ENCODE measurements at places on chromosomes 5 and 9.

DNA sequence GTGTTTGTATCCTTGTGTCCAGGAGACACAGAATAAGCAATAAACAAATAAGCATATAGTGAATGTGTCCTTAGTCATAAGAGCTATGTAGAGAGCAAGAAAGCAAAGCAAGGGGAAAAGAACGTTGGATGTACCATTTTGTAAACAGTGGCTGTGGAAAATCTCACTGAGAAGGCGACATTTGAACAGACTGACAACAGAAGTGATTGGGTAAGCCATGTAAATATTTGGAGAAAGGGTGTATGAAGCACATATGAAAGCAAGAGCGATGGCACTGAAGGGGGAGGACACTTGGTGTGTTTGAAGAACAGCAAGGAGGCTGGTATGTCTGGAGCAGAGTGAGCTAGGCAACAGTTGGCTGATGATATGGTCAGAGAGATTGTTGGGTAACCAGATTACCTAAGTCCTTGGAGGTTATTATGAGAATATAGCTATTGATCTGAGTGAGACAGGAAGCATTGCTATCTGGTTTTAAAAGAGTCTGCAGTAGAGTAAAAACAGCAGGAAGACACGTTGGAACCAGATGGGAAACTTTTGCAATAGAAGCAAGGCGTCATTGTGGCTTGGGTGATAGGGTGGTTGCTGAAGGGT lies 115.5 kb upstream of the IL7R start:
- no peak for DNase-seq

- DNase-seq: no peak
Measured at GRCh38 chr9:23005156-23005555, 558.5 kb downstream of the DMRTA1 start.

DNA sequence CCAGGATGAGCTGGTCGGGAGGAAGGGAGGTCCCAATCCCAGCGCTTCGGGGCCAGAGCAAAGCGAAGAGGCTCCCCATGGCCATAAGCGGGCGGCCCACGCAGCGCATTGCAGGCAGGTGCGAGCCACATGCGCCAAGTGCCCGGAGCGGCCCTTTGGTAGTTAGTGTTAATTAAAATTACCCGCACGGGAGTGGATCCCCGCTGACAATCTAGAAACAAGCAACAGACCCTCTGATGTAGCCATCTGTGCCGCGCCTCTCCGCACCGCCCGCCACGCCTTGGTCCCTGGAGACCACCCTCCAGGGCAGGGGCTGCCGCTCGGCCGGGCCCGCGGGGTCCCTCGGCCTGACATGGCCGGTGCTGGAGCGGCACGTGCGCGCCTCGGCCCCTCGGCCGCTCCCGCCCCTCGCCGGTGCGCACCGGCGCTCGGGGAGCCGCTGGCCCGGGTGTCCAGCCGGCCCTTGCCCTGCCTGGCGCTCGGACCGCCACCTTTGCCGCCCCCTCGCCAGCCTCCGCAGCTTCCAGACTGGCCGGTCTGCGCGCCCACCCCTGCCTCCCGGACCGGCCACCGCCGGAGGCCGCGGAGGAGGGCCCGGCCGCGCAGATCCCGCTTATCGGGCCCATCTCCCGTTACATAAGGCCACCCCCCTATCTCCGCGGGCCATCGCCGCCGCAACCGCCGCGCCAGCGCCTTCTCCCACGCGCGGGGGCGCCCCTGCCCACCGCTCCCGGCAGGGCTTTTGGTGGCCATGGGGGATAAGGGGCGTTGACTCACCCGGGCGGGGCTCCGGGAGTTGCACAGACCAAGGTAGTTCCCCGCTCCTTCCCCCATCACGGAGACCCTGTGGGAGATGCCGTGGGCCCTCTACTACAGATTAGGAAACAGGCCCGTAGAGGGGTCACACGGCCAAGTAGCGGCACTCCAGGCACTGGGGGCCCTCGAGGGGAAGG lies 1.9 kb upstream of the IL13 start:
- DNase-seq: no peak

DNA sequence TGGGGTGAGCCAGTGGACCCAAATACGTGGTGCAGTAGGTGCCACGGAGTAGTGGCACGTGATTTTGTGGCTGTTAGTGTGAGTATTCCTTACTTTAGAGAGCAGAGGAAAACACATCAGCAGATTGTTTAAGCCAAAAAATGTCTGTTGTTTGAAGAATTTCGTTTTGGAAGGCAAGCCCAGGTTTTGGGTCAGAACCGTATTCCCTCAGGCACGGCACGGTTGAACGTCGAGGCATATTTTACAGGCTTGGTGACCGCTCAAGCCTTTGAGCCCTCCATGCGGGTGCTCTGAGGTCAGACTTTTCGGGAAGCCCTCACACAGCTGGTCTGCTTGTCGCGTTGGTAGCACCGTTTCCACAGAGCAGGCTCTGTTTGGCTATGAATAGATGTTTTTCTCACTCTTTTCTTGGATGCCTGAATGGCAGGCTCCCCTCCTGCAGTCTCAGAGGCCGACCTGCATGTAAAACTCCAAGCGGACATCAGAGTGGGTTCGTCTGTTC lies 27.2 kb downstream of the NEK6 start:
- DNase-seq: no peak

DNA sequence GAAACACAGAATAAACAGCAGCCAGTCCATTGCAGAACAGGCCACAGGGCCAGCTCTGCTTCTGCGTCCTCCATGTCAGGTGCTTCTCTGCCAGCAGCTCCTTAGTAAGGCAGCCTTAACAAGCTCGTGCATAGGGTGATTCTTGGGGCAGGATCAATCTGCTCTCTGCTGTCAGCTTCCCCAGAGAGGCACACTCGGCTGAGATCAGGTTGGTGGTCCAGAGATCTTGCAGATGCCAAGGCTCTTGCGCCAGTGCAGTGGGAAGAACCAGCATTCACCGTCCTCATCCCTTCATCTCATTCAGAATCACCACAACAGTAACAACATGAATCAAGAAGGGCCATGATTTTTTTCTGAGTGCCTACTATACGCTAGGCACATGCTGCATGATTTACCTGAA lies 49.0 kb upstream of the ALDH1B1 start:
- no peak for DNase-seq

DNA sequence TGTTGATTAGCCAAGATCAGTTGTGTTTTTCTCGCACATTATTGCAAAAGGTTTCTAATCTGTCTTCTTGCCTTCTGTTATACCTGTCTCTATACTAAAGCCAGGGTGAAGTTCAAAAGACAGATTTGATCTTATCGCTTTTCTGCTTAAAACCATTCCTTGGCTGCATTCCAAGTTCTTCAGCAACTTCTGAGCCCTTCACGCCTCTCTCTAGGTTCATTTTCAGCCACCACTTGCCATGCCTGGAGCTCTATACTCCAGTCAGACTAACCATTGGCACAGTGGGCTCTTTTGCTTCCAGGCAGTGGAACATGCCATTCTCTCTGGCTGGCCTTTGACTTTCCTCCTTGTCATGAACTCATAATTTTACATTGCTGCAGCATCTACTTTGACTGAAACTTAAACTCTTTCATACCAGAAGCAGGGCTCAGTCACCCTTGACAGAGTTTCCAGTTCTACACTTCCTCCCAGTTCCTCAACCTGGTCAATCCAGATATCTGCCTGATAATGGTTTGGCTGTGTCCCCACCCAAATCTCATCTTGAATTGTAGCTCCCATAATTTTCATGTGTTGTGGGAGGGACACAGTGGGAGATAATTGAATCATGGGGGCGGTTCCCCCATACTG lies 114.4 kb downstream of the SLC12A2 start:
- no peak for DNase-seq

GRCh38 chr5:16531063-16531648 lies 65.6 kb upstream of the ZNF622 start:
- no peak for DNase-seq

GRCh38 chr5:153515301-153515700 lies 24.8 kb downstream of the GRIA1 start:
- DNase-seq: no peak

DNA sequence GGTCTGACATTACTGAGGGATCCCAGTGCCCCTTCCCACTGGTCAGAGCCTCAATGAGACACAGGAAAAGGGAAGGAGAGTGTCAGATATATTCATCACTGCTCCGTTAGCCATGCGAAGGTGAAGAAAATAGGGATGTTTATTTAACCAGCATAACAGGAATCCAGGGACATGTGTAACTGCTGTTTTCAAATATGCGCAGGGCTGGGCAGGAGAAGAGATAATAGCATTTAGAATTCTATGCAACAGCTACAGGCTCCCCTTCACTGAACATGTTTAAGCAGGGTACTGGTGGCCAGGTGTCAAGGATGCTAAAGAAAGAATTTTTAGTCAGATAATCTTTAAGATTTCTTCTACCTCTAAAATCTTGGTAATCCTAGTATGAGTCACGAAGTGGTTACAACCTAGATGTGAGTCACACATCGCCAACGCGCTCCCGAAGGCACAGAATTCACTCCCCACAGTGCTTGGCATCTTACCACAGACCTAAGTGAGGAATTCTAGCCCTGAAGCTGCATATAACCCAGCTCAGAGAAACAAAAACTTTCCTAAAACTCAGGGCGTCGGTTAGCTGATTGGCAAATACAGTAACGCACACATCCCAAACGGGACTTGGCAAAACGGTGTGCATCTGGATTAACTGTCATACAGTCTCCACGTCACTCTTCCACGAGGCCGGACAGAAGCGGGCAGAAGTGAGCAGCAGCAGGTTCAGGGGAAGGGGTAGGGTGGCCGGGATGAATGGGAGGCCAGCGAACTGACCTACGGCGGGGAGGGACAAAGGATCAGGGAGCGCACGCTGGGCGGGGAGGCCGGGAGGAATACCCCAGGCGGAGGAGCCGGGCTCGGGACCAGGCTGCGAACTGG lies 1.1 kb downstream of the CTNNAL1 start:
- DNase-seq: peak; percentile 79

- DNase-seq: no peak
Measured at GRCh38 chr9:72888067-72888466, 64.8 kb downstream of the ALDH1A1 start.

- no peak for DNase-seq
Measured at GRCh38 chr9:22481566-22481965, 34.9 kb downstream of the DMRTA1 start.

DNA sequence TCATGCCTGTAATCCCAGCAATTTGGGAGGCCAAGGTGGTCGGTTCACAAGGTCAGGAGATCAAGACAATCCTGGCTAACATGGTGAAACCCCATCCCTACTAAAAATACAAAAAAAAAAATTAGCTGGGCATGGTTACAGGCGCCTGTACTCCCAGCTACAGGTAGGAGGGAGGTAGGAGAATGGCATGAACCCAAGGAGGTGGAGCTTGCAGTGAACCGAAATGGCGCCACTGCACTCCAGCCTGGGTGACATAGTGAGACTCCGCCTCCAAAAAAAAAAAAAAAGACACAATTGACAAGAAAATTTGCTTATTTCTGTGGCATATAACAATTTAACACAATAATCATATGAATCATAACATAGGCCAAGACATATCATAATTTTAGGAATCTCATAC lies 35.3 kb upstream of the ZNF131 start:
- DNase-seq: no peak

DNA sequence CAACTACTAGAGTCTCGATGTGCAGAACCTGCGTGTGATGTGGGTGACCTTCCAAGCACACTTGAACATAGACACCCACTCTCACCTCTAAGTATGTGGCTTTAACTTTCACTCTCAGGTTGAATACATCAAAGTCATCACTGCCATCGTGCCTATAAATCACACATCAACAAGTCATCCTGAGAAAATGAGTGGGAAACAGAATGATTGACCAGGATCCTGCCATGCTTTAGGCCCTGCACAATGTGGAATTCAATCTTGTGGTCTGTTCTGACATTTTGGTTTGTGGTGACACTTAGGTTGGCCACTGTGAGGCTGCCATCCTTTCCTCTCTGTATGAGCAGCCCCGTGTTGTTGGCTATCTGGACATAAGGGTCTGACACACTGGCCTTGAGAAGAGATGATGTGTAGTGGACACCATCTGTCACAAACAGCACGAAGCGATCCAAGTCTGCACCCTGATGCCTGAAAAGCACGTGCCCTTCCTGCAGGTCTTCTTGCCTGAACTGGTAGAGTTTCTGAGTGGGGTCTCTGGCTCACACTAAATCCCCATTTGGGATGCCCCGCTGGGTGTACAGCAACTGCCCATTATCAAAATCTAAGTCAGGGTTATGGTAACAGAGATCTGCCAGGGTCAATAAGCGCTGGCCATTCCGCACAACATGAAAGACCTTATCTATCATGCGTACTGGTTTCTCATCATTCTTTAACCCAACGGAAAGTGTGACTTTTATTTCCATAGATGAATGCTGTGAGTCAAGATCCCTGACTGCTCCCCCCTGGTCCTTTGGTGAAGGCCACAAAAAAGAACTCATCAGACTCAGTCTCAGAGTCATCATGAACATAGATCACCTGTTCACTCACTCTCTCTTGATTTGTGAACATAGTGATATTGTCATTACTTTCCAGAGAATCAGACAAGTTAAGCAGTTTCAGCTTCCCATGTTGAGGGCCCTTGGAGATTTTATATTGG lies 116.6 kb downstream of the ESM1 start:
- DNase-seq: no peak

DNA sequence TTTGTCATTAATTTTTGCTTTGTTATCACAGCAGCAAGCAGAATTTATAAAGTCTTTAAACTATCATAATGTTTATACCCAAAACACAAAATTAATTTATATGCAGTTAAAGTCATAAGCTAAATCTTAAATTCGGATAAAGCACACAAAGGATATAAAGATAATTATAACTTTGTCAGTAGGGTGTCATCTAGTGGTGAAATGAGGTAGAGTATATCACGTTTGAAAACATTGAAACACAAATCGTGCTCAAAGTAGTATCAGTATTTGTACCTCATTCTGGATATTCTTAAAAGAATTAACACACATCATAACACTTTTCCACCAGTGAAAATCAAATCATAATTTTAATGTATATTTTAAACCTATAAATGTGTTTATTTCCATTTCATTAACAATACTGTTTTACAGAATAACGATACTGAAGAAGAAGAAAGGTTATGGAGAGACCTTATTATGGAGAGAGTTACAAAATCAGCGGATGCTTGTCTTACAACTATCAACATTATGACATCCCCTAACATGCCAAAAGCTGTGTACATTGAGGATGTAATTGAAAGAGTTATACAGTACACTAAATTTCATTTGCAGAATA lies 129.5 kb downstream of the NIPBL start:
- DNase-seq: peak; percentile 4

DNA sequence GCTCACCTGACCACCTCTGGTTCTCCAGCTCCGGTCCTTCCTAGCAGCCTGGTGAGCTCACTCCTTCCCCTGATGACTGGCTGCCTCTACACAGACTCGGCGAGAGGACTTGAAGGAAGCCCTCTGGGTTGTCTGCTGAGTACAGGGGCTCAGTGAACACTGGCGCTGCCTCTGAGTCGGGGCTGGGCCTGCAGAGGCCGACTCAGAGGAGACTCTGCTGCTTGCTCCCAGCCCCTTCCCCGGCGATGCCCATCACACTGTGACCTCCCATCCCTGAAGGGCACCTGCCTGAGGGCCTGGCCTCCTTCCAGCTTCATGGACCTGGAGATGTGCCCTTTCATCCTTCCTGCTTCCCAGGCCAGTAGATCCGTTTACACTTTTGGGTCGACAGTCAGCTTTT lies 22.0 kb downstream of the CRB2 start:
- DNase-seq: no peak
